HS-5 (cell line): ENCODE measurements at places on chromosomes 16 and 17.

- no peak for DNase-seq
Measured at GRCh38 chr16:982145-983043, 824 bp downstream of the SOX8 start.

DNA sequence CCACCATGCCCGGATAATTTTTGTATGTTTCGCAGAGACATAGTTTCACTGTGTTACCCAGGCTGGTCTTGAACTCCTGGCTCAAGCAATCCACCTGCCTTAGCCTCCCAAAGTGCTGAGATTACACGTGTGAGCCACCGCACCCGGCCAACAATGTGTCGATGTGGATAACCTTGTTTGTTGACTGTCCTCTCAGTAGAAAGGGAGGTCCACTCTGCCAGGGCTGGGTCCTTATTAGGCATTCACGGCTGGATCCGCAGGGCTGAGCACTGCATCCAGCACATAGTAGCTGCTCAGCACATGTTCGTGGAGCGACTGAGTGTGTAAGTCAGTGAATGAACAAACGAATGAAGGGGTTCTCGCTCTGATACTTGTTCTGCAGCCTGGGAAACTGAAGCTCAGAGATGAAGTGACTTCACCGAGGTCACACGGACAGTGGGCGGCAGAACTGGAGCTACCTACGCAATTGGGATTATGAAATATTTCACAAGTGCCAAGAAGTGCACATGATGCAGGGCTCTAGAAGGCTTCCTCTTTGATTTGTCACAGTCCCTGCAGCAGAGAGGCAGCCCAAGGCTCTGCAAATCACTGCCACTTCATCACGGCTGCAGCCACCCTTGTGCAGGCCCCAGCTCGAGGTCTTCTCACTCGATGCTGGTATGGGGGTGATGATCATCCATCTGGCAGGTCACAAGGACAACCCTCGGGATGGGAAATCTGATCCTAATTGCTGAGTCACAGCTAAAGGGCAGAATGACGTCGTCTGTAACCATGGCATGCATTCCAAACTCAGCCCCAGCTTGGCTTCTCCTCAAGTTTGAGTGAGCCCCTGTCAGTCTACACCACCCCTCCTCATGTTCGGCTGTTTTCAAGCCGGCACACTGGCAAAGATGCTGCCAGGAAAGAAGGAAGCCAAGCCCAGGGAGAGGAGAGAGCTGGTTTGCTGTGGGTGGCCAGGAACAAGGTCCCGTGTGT, 28.0 kb upstream of the SNN start:
- DNase-seq, result peak; percentile 97

GRCh38 chr17:28579526-28579925, 2.8 kb upstream of the ALDOC start:
- no peak for DNase-seq

GRCh38 chr16:78894886-78895285, 705.7 kb downstream of the MAF start:
- no peak for DNase-seq

GRCh38 chr17:72872396-72872795, 220.1 kb downstream of the SLC39A11 start:
- DNase-seq, result no peak

- no peak for DNase-seq
Measured at GRCh38 chr17:19978209-19978802, 678 bp upstream of the AKAP10 start.

DNA sequence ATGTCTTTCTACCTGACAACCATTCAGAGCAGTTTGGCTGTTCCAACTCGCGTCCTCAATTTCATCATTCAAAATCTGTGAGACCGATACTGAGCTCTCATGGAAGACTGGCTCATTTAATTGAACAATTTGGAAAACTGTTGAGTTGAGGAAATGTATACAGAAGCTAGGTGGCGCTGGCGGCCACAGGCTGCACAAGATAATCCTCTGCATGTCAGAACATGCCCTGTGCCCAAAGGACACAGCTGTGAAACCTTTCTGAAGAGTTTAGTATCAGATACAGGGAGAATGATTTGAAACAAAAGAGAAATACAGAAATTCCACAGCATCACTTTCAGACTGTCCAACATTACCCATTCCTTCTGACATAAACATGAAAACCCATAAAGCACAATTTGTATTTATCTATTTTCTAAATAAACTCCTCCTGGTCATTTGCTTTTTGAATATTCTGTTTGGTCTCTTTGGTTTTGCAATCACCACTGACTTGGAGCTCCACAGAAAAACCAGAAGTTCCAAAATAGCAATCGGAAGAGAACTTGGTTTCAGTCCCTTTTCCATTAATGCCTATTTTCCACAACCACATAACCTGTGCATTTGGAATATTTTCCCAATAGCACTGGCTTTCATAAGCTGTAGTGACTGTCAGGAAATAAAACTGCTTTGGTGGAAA, 192.8 kb downstream of the MAP2K6 start:
- peak; percentile 38 for DNase-seq

- no peak for DNase-seq
Measured at GRCh38 chr16:57178196-57178595, 7.6 kb downstream of the PSME3IP1 start.

DNA sequence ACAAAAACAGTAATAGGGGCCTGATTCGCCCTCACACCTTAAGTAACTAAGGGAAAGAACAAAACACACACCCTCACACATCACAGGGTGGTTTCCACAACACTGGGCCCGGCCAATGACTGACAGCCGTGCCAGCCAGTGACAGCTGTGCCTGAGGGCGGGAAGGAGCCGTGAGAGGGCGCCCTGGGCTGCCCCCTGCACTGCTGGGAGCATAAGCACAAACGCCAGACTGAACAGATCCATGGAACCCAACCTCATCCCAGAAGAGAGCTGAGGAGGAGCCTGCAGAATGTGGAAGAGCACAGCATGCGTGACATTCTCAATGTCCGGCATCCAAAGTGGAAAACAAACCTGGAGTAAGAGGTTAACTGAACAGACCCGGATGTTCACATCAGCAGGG, 16.0 kb downstream of the CSNK1D start:
- DNase-seq, result no peak

DNA sequence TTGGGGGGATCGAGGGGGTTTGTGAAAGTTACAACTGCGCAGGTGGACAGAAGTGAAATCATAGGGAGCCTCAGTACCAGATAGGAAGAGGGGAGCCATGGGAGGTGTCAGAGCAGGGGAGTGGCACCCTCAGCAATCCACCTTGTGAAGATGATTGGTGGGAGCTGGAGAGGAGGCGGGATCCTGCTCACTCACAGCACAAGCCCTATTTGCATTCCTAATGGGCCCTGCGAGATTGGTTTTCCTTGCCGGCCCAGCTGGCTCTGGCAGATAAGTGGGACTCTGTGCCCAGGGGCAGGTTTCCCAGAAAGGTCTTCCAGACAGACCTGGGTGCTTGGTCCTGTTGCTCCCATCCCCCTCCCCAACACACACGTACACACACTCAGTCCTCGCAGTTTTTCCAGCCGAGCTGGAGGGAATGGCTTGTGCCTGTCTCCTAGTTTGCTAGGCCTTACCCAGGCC, 9.4 kb downstream of the WNT3 start:
- DNase-seq, result no peak

GRCh38 chr16:49664221-49665215, 191.4 kb downstream of the ZNF423 start:
- no peak for DNase-seq

DNA sequence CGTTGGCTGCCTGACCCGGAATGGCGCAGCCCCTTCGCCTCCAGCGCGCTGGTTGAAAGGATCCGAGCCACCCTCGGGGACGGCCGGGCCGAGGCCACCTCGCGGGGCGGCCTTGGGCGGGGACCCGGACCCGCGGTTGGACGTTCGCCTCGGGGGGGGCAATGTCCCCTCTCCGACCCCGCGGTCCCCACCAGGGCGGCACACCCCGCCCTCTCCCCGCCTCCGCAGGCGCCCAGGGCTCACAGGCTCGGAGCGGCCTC, 1.0 kb upstream of the SOX8 start:
- DNase-seq, result no peak

GRCh38 chr16:12002447-12003006, 26.0 kb downstream of the SNX29 start:
- no peak for DNase-seq

DNA sequence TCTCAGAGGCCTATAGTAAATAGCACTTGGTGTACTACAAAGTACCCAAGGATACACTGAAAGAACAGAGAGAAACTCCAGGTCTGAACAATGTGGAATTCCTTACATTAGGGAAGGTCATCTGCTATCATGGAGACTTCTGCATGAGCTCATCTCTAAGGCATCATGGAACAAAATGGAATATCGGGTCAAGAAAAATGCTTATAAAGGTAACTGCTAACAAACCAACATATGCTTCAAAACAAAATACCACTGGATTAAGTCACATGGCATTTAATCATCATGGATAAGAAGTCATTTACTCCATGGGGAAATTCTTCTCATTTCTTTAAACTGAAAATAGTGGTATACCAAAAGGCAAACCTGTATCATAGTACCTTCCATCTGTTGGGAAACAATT, 34.2 kb downstream of the TXNDC11 start:
- peak; percentile 43 for DNase-seq

- no peak for DNase-seq
Measured at GRCh38 chr17:49053171-49053829, 56.1 kb downstream of the IGF2BP1 start.

GRCh38 chr16:3672571-3673041, 18.1 kb downstream of the DNASE1 start:
- DNase-seq, result no peak

DNA sequence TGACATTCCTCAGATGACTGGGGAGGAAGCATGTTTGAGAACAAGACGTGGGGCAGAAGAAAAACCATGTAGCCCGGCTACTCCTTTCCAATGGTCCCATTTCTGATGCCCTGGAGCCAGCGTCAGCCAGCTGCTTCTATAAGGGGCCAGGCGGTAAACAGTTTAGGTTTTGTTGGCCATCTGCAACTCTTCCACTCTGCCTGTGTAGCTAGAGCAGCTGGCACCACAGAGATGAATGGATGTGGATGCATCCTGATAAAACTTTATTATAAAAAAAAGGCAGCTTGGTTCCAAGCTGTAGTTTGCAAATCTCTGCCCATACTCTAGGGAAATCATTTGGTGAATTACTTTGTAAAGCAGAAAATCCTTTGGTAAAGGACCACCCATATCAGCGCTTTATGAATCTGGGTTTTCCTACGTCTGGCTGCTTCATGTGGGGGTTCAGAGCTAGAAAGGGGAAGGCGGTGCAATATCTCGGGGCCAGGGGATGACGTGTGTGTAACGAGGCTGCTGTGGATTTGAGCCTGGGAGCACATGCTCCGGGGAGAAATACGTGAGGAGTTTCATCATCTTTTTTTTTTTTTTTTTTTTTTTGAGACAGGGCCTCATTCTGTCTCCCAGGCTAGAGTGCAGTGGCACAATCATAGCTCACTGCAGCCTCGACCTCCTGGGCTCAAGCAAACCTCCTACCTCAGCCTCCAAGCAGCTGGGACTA, 3.4 kb upstream of the SRL start:
- no peak for DNase-seq

GRCh38 chr17:64773836-64774761, 112.0 kb upstream of the SMURF2 start:
- peak; percentile 22 for DNase-seq

DNA sequence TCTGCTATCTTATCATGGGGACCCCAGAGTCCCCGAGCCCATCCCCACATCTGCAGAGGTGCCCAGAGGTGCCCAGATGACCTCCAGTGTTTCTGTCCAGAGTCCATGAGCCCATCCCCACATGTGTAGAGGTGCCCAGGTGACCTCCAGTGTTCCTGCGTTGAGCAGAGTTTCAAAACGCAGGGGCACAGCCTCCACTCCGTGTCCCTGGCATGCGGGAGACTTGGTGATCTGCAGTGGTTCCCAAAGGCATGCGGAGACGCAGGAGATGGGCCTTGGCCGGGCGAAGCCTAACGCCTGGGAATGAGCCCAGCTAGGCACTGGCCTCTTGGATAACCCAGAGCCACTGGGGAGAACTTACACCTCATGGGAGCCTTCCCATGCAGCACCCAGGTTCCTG, 41.3 kb downstream of the COX4I1 start:
- DNase-seq, result no peak

DNA sequence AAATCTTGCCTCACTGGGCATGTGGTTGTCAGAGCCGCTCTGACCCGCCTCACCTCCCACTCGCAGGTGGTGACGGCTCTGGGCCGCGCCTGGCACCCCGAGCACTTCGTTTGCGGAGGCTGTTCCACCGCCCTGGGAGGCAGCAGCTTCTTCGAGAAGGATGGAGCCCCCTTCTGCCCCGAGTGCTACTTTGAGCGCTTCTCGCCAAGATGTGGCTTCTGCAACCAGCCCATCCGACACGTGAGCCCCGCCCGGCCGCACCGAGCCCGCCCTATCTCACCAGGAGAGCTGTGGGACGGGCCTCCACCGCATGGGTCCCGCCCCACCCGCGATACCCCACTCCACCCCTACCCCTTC, 4.0 kb downstream of the TGFB1I1 start:
- no peak for DNase-seq

DNA sequence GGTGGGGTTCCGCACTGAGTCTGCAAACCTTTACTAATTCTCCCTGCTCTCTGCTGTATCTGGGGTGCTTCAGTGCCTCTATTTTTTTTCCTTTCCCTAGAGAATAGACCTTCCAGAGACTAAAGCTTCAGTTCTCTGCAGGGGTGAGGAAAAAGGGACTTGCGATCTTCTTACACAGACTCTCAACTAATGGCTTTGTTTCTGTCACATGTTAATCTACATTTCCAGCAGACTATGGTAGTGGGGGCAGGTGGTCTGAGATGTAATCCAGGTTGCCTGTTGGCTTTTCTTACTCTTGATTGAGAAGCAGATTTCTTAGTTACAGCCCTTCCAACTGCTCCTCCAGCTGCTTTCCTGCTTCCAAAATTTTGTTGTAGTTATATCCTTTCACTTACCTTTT, 229.0 kb upstream of the NLRP1 start:
- no peak for DNase-seq

DNA sequence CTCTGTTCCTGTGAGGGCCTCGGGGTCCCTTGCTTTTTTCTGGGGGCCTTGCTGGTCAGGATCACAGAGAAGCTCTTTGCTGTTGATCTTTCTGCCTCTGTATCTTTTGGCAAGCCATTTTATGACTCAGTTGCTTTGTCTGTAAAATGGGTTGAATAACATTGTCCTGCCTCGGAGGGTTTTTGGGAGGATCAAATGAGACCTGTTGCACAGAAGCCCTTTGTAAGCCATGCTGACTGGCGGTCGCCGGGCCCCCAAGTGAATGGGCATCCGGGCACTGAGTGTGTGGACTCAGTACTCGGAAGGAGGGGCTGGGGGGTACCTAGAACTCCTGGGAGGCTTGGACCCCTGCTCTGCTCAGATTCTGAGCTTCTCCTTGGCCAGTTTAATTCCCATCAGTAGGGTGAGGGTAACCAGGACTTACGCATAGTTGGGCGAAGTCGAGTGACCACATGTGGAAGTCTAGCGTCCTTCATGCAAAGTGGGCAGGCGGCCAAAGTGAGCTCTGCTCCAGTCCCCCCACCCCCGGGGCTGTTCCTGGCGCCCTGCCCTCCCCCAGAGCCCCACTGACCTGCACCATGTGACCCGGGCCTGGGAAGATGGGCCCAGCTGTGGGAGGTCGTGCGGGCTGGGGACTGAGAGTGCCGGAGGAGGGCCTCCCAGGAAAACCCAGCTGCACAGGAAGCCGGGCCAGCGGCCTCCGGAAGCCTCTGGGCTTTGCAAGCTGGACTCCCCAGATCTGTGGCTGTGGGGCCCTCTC, 284.0 kb downstream of the SEC14L1 start:
- no peak for DNase-seq

- DNase-seq, result peak; percentile 25
Measured at GRCh38 chr17:10265100-10265810, 66.8 kb upstream of the GAS7 start.
